ENCODE measurements at places on chromosomes 16 and 17. TPM values are rescaled to one million over a fixed set of nuclear protein-coding genes. Genes with fewer than 3 reads are reported as not detected.

HS3ST6 gene
- total RNA-seq: not detected

SDK2 gene
- total RNA-seq: 1.5 TPM

TBX4 gene
- total RNA-seq: not detected

KIF19 gene
- total RNA-seq: not detected

SYCE1L gene
- total RNA-seq: not detected

GRAPL gene
- not detected for total RNA-seq

PROCA1 gene
- total RNA-seq: 0.65 TPM

NPW gene
- total RNA-seq: not detected

KLHL10 gene
- total RNA-seq: 0.12 TPM

ERAL1 gene
- 41.9 TPM for total RNA-seq

TUBG2 gene
- 17.7 TPM for total RNA-seq

USP6 gene
- total RNA-seq: not detected

EEF2KMT gene
- total RNA-seq: 11.1 TPM

ZFPM1 gene
- total RNA-seq: 1.3 TPM

CD300E gene
- total RNA-seq: not detected
